HS-27A (cell line): ENCODE measurements at places on chromosomes 1 and 21.
A peak's percentile ranks its signal among the peaks of the same experiment; 100 is the strongest.

DNA sequence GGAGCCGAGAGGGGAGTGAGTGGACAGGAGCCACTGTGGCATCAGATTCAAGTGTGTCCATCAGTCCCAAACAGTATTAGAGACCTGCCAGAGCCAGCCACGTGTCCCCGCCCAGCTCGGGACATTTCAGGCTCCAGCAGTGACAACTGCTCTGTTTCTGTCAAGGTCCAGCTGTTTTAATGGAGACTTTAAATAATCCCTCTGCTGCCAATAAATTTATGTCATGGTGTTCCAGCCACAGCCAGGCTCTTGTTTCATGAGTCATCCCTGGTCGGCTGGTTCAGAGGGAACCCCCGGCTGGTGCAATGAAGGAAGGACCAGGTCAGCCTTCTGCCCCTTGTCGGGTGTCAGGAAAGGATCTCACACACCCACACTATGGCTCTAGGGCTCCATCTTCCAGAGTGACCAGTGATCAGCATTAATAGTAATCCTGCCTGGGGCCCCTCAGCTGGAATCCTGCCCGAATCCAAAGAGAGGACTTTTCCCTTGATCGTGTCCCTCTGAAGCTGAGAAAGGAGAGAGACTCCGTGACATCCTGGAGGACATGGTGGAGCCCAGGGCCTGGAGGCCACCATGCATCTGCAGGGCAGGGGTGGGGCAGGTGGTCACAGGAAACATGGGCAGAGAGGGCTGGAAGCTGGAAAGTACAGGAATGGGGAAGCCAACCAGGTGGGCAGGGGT is 197.3 kb downstream of the MATN1 start:
- no peak for DNase-seq

DNA sequence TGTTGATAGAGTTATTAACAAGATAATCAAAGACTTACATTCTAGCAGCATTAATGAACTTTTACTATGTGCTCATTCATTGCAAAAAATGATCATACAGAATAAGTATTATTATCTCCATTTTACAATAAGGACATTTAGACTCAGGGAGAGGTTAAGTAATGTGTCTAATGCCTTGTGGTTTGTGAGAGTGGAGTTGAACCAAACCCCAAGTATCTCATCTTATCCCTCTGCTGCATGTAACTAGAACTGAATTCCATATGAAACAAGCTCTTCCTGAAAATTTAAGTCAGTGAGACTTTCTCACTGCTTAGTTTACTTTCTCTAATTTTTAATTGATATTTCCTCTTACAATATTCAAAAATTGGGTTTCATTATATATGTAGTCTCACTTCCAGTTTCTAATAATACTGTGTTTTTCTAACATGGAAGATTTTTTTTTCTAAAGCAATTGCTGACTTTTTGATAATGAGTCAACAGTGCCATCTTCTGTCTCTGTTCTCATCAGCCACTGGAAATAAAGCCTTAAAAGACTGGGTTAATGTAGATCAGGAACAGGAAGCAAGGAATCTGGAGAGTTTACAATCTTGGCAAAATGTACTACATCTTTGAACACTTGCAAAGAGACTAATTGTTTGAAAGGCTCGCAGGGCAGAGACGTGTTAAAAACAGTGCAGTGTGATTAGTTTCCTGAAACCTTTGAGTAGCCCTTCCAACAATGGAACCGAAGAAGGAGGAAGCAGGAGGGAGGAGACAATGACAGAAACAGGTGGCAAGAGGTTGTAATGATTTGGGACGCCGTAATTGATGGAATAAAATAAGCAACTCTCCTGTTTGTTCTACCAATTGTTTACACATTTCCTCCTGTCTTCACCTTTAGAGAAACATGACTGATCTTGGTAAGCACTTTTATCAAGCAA is 567.6 kb downstream of the MRPL39 start:
- peak; percentile 15 for DNase-seq

DNA sequence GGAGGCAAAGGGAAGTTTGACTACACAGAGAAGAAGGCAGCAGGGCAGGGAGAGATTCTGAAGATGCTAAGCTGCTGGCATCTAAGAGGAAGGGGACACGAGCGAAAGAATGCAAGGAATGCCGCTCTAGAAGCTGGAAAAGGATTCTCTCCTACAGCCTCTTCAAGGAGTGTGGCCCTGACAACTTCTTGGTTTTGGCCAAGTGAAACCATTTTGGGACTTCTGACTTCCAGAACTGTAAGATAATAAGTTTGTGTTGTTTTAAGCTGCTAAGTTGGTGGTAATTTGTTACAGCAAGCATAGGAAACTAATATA is 28.5 kb downstream of the MGST3 start:
- DNase-seq = no peak

DNA sequence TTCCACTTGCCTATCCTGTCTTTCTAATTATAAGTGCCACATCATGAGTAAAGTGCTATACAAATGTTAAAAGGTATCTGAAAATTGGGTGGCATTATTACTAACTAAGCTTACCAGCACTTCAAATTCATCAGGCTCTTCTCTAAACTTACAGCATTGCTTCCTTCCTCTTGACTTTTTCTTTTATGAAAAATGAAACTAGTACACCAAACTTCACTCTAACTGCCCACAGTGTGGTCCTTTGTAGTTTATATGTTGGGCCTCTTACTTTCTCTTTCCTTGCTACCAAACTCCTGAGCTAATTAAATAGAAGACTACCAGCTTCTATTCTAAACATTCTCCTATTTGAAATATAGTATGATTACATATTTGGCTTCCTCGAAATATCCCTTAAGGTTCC is 81.8 kb downstream of the NOTCH2 start:
- no peak for DNase-seq

- no peak for DNase-seq
Observed at GRCh38 chr1:108715932-108716331, 3.2 kb downstream of the FNDC7 start.

DNA sequence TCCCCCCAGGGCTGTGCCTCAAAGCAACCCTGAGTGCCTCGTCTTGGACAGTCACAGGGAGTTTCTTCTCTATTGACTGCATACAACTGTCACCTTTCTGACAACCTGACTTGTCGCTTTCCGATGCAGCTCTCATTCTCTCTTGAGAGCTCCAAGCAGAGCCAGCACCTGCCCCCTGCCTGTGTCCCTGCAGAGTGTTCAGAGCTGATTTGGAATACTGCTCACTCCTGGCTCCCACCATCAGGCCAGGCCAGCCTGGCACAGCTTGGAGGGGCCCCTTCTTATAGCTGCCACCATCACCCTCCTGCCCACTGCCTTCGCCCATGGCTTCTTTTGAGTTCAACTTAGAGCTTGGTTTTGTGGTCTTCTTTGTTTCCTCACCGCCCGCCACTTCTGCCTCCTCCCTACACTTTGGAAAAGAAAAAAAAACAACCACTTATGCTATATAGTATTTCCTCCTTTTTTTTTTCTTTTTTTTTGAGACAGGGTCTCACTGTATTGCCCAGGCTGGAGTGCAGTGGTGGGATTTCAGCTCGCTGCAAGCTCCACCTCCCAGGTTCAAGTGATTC is 12.3 kb downstream of the NCF2 start:
- DNase-seq = no peak

DNA sequence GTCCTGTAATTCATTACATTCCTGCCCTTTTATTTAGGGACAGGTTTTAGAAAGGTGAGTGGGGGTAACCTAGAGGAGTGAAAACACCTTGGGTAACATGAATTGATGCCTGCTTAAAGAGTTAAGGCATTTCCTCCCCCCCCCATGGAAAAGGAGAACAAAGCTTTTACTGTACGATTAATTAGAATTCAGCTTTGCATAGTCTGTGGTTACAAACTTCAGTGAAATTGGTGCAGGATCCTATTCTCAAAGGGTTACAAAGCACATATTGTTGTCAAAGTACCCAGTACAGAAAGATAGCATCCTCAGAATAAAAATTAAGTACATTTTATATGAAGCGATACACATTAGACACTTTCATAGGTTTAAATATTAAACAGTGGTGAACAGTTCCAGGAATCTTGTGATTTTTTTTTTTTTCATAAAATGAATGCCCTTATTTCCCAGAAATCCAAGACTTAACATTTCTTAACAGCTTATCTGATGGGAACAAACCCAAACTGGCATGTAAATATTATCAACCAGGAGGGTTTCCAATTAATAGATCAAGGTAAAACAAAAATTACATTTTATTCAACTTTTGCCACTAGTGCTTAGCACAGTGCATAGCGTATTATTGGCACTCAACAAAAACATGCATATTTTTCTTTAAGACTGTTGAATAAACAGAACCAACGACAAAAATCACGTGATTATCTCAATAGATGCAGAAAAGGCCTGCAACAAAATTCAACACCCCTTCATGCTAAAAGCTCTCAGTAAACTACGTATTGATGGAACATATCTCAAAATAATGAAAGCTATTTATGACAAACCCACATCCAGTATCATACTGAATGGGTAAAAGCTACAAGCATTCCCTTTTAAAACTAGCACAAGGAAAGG is 172.7 kb downstream of the PDE4B start:
- no peak for DNase-seq

- no peak for DNase-seq
Observed at GRCh38 chr1:14259191-14259757, 339.2 kb upstream of the KAZN start.

DNA sequence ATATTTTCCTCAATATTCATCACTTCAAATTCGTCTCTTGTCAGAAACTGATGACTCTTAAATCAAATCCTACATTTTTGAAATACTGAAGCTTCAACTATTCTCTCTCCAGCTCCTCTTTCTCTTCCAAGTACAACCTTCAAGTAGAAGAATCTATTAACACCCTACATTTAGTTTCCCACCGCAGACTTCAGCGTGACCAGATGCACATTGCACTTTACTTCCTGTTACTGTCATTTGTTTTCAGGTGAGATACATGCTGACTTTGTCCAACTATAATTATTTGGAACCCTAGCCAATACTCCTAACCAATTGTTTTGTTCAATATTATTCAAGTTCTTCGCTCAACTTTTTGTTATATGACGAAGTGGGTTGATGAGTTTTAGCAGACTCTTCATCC is 116.0 kb downstream of the MRPL39 start:
- no peak for DNase-seq

GRCh38 chr1:53512807-53513755 is 53.9 kb downstream of the DMRTB1 start:
- no peak for DNase-seq

DNA sequence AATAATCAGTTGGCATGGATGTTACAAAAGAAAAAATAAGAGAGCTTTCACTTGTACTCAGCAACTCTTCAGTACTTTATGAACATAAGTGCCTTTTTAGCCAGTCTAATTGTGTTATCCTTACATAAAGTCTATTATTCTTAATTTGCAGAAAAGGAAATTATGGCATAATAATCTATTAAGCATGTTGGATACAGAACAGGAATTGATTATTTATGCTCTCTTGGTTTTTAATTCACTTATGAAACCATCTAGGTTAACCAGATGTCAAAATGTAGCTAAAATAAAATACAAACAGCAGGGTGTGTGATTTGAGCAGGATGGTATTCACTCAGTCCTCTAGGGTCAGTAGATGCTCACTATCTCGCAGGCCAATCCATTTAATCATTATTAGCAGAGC is 79.7 kb downstream of the PLPPR5 start:
- DNase-seq = no peak

- no peak for DNase-seq
Observed at GRCh38 chr1:192445839-192446489, 129.2 kb downstream of the RGS21 start.

DNA sequence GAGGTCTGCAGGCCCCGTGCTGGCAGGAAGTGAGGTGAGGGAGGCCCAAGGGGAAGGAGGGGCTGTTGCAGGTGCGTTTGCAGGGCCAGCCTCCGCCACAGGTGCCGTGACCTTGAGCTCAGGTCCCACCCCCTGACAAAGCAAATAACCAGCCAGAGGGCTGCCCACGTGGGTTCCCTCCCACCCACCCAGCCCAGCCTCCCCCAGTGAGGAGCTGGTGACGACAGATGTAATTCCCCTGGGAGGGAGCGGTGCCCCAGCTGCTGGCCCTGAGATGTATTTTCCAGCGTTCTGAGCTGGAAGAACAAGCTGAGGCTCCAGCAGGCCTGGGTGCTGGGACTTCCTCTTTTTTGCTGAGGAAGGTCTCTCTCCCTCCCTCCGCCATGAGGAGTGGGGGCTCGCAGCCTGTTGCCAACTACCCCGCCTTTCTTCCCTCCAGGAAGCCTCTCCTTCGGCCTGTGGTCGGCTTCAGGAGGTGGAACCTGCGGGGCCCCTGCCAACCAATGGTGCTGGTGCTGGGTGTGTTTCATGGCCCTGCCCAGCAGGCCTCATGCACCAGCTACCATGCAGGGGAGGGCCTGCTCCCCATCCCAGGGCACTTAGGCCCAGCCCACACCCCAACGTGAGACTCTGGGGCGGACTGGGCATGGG is 153.2 kb downstream of the PRDM16 start:
- no peak for DNase-seq

DNA sequence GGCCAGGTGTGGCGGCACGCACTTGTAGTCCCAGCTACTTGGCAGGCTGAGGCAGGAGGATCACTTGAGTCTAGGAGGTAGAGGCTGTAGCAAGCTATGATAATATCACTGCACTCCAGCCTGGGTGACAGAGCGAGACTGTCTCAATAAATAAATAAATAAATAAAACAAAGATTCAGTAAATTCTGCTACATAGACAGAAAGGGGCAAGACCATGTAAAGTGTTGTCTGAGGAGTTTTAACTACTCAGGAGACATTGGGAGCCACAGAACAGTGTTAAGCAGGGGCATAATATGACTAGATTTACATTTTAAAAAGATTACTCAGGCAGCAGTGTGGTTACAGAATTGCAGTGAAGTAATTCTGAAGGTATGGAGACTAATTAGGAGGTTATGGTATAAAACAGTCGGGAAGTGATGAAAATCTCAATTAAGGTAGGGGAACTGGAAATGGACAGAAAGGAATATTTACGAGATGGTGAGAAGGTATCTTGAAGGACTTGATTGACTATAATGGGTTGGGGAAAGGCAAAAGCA is 94.7 kb downstream of the ATP1B1 start:
- DNase-seq = no peak

- DNase-seq = no peak
Observed at GRCh38 chr1:54844564-54844963, 42.4 kb downstream of the DHCR24 start.

GRCh38 chr1:20640183-20640597 is 6.9 kb downstream of the PINK1 start:
- DNase-seq = no peak

DNA sequence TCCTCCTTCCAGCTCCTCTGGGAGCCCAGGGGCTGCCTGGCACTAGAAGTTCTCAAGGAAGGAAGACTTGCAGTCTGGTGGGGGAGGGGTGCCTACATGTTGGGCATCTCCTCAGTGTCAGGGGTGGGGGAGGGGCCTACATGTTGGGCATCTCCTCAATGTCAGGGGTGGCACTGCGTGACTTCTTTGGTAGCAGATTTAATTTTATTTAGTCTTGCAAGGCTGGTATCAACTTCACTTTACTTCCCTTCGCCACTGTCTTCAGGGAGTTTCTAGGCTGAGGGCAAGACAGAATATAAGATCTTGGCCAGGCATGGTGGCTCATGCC is 18.5 kb downstream of the ADORA1 start:
- DNase-seq = no peak
